ENCODE measurements at places on chromosomes 1 and 21.

DNA sequence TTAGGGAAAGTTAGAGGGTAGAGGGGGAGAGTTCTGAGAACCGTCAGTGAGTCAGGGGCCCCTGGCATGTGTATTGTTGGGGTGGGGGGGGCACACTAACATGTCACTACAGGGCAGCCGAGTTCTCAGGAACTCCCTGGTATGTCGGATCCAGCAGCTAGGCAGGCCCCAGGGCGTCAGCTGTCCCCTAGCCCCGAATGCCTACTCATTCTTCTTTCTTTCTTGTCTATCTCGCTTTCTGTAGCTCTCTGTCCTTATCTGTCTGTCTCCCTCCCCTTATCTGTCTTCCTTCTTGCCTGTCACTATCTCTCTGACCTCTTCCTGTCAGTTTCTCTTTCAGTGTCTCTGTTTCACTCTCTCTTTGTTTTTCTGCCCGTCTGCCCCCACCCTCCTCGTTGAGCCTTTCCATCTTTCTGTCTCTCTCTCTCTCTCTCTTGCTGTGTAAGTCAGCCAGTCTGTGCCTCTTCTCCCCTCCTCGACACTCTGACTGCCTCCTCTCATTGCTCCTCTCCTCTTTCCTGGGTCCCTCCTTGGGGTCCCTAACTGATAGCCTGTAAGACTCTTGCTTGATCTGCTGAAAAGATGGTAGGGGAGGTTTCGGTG is 2.4 kb downstream of the NTRK1 start:
- DNase-seq = no peak

DNA sequence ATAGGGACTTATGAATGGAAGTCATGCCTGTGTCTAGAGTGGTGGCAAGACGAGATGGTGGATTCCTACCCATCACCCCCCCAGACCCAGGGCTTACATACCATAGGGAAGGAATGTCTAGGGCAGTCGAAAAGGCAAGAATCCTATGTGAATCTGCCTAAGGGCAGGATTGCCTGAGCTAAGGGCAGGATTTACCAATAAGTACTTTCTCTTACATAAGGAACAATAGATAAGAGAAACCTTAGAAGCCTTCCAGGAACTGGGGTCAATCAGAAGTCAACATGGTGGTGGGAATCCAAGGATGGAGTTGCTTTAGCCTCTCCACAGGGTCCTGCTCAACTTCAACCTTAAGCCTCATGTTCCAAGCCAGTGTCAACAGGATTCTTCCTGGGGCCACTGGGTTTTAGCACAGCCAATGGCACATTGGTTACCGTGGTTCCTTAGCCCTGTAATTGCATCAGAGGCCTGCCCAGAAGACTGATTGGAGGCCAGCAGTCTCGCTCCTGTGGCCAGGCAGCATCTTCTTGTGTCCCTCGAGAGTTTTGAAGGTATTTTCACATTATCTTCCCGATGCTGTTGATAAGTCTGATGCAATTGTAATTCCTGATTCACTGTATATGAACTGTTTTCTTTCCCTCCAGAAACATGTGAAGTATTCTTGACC is 20.7 kb downstream of the BACE2 start:
- no peak for DNase-seq

GRCh38 chr1:14090531-14090930 is 390.5 kb downstream of the PRDM2 start:
- no peak for DNase-seq

DNA sequence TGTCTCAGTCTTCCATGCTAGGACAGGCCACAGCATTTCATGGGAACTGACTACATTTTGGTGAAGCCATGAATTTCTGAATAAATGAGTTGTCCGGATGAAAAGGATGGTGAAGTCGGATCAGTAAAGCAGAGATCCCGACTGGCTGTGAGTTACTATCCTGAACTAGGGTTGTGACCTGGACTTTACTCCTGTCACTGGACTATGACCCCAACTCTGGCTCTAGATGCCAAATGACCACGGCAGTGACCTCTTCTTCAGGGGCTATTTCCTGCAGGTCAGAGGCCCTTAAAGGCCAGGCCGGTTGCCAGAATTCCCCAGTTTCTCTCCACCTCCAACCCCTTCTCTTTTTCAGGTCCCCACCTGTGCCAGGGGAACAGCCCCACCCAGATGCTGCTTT is 1.7 kb upstream of the NECTIN4 start:
- DNase-seq = no peak

- no peak for DNase-seq
These were observed 19.1 kb upstream of the LYST start for GRCh38 chr1:235885655-235886262.

- no peak for DNase-seq
These were observed 8.9 kb downstream of the CAMTA1 start for GRCh38 chr1:6794164-6794563.

GRCh38 chr1:153228491-153228890 is 11.1 kb downstream of the PRR9 start:
- no peak for DNase-seq

DNA sequence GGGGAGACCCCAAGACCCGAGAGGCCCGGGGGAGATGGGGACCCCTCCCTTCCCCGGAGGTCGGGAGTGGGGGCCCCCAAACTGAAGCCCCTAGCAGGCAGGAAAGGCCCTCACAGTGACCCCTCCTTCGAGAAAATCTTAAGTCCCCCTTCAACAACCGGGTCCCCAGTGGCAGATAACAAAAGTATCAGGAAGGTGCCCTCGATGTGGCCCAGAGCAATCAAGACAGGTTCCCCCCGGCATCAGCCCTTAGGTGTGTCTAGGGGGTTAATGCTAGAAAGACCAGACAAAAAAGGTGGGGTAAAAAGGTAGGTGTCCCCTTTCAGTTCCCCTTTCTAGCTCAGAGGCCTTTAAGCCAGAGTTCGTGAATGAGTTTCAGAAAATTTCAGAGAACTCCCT is 282 bp upstream of the ECE1 start:
- DNase-seq = no peak

DNA sequence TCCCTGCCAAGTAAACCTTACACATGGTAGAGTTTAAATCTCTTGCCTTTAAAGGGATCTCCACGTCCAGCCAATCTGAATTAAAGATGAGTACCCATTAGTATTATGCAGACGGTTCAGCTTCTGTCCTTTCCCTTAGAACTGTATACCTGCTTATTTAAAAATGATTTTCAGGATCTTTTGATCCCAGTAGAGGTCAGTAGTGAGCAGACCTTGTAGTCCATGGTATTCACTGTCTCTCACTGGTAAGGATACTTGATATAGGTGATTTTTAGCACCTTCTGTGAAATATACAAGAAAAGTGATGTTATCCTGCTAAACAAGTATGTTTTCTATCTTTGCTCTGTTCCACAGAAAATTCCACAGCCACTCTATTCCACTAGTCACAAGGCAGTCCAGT is 1211.6 kb upstream of the ADGRL4 start:
- no peak for DNase-seq

- DNase-seq = no peak
These were observed 22.5 kb downstream of the ERRFI1 start for GRCh38 chr1:8003438-8004112.
